Left ventricle myocardium inferior (tissue), 1 donor: ENCODE measurements at places on chromosomes 5 and 9. TPM values are rescaled to one million over a fixed set of nuclear protein-coding genes. Genes with fewer than 3 reads are reported as not detected.

Gene CYSRT1
- total RNA-seq, result 0.27 TPM

Gene NEUROG1
- total RNA-seq, result not detected

Gene SYK
- total RNA-seq, result 5.4 TPM

DNA sequence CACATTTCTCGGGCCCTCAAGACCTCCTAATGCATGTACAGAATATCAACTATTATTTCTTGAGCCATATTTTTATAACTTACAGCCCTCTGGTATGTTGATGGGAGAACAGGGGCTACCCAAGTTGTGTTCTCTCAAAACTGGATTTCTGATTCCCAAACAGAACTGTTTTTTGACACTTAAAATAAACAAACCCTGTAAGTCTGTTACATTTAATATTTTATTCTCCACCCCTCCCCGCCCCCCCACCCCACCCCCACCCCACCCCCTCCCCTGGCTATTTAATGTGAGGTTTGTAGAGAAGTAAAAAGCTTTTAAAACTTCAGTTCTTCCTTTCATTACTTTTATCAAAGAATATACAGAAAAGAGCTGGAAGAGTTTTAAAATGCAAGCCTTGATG, 77.9 kb downstream of the FOXB2 start:
- DNase-seq, result no peak

- DNase-seq, result no peak
These were observed 111.8 kb downstream of the HMHB1 start for GRCh38 chr5:143923634-143924266.

DNA sequence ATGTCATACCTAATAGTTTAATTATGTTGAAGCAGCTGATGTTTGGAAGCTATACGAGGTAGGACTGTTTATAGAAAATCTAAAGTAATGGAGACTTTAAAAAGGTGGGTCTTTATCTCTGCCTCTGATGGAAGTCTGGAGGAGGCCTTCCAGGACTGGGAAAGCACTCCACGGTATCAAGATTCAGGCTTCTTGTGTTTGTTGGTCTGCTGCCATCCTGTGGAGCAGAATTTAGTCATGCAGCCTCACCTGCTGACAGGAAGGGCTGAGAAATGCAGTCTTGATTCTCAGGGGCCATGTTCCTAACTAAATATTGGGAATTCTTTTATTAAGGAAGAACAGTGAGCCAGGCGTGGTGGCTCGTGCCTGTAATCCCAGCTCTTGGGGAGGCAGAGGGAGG, 15.9 kb downstream of the SPDL1 start:
- no peak for DNase-seq

- DNase-seq, result no peak
These were observed 4.3 kb upstream of the AFAP1L1 start for GRCh38 chr5:149267241-149267973.

DNA sequence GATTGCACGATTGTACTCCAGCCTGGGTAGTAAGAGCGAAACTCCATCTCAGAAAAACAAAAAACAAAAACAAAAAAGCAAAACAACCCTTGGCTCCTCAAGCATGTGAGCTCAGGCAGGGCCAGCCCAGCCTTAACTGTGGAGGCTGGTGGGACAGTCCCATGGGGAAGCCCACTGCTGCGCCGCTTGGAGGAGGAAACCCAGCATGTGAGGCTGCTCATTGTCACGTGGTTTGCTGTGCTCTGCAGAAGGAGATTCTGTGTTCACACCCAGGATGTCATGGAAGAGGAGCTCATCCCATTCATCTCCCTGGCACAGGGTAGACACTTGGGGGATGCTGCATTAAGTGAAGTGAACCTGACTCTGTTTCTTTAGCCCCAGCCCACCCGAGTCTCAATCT, 4.0 kb downstream of the ZBED3 start:
- DNase-seq, result no peak
